Fibroblast of upper back skin (primary cell): ENCODE measurements at places on chromosomes 13 and 19.

DNA sequence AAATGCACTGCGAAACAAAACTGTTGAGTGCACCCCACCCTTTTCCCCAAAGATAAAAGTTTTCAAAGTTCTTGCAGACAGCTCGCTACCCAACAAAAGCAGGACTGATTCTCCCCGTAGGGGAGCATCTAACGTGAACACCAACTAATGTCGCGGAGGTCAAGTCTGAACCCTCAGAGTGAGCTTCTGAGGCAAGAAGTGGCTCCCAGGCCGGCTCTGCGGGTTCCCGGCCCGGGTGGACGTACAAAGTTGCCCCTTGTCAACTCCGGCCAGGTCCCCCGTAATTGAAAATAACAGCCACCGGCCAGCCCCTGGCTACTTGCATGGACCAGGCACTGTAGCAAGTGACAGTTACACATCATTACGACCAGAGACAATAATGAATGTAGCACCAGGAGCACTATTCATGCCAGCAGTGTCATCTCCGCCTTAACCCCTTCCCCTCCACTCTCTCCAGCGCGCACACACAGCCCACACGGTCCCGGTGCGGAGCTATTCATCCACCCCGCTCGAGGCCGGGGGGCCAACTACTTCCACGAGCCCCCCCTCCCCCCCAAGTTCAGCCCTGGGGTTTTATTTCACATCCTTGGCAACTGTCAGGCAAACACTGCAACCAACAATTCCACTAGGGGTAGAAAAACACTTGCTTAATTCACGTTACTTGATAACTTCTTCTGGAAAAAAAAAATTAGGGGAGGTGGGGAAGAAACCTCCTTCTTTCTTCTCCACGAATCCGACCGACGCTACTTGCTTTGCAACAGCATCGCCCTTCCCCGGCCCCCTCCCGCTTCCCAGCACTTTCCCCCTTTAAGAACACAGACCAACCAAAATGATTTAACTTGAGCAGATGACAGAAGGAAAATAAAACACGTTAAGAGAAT, 1.2 kb downstream of the KLF12 start:
- DNase-seq = peak; percentile 42

DNA sequence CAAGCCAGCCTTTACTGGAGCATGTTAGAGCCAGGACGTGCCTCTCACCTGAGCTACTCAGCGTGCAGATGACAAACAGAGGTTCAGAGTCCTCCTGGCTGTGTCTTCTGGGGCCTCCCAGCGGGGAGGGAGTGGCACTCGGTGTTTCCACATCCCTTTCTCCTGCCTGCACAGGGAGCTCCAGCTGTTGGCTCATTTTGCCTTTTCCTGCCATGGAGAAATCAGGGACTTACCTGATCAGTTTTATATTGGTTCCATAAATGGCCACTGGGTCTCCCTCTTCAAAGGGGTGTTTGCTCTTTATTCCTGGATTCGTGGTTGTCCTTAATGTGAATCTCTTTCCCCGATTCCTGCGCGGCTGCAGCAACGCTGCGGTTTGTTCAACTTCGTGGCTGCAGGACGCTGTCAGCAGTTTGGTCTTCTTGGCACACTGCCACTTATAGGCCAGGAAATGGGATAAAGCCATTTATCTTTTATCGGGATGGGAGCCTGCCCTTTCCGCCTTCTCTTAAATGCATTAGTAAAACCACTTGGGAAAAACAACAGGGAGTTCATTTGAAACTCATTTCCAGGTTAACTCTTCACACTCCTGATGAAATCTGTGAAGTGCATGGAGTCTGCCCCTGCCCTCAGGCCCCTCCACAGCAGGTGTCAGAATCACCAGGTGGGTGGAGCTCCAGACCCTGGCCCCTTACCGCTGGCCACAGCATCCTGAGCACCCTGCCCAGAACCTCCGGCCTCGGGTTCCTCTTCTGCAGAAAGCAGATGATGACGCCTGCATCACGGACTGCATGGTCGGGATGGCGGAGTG, 39.8 kb upstream of the MCF2L start:
- DNase-seq = peak; percentile 49

DNA sequence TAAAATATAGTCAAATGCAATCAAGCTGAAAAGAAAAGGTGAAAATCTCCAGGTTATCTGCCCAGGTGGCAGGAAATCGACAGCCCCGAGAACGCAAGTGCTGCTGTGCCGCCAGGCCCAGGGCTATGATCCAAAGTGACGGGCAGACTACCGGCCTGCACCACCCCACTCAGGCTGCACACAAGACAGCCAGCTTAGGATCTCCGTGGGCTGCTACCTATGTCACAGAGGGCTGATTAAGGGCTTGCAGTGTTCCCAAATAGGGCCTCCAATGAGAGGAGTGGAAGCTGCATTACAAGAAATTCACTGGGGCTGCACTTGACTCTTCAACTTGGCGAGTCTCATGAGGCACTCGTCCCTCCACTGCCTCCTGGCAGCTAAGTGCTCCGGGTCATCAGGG, 121.8 kb downstream of the CRYL1 start:
- no peak for DNase-seq

- DNase-seq = peak; percentile 83
Measured at GRCh38 chr13:35600137-35600536, 123.6 kb upstream of the MAB21L1 start.

DNA sequence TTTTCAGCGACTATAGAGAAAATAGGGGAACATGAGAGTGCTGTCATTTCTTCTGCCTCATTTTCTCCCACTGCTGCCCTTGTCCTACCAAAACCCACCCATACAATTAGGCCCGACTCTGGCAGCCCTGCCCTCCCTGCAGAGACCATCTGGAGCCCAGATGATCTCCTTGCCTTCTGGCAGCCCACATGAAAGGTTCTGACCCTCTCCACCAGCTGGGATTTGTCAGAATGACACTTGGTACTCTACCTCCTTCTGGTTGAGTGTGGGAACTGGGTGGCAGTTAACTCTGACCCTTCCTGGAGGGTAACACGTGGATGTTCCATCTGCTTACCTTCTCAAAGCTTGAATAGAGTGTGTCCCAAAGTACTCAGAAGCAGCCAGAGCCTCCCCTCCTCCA, 21.0 kb upstream of the SIAH3 start:
- peak; percentile 20 for DNase-seq

- no peak for DNase-seq
Measured at GRCh38 chr13:35514801-35515502, 38.5 kb upstream of the MAB21L1 start.

GRCh38 chr19:8075158-8076074, 22.9 kb downstream of the CCL25 start:
- DNase-seq = no peak

GRCh38 chr13:77219401-77219800, 107.5 kb downstream of the MYCBP2 start:
- DNase-seq = no peak

GRCh38 chr13:36445891-36446351, 13.6 kb downstream of the CCNA1 start:
- DNase-seq = no peak

DNA sequence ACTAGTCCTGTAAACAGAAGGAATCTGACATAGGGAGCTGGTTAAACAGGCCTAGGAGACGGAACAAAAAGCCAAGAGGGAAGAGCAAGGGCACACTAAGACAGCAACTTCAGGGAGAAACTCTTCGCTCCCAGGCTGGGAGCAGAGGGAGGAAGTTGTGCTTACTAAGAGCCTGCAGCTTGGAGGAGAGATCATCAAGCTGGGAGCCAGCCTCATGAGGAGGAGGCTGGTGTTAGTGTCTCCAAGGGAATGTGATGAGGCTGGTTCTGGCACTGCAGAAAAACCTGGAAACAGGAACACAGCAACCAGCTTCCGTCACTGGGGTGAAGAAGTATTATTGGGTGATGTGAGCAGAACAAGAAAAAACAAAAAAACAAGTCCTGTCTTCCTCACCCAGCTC, 1027.3 kb downstream of the UQCRFS1 start:
- DNase-seq = no peak

- DNase-seq = no peak
Measured at GRCh38 chr19:30216453-30216852, 155.7 kb upstream of the ZNF536 start.

- no peak for DNase-seq
Measured at GRCh38 chr19:43452582-43452981, 12.8 kb downstream of the LYPD3 start.

DNA sequence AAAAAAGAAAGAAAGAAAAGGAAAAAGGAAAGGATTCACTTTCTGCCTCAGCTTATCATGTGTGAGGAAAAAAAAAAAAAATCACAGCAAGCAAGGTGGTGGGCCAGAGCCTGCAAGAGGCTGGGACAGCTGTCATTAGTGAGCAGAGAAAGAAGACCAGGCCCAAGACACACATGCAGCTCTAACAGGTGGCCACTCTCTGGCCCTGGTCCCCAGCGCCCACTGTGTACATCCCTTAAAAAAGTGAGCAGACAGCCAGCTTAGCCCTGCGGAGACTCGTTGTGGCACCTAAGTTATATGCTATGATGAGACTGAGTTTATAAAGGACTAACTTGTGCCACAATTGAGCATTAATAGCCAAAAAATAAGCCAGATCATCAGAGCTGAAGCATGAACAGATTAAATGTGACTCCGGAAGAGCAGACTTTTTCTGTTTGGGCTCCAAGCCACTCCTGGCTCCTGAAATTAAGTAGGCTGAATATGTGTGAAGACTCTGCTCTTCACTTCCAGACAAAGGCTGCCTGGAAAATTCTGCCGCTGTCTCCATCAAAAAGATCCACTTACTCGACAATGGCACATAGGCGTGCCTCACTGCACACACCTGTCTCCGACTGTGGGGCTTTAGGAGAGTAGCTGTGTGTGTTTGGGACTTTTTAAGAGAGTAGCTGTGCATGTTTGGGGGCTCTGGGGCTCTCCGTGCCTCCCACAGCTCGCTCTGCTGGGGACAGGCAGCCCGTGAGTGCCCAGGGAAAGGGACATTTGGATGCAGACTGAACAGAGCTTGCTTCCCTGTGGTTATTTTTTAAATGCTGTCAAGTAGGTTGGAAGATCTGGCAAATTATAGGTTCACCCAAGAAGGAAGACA, 55.0 kb downstream of the LATS2 start:
- no peak for DNase-seq

GRCh38 chr19:54096617-54097106, 3.9 kb downstream of the OSCAR start:
- DNase-seq = peak; percentile 59

- DNase-seq = no peak
Measured at GRCh38 chr19:33562636-33563035, 41.0 kb upstream of the PEPD start.

- DNase-seq = no peak
Measured at GRCh38 chr19:31262725-31263191, 86.5 kb downstream of the TSHZ3 start.

DNA sequence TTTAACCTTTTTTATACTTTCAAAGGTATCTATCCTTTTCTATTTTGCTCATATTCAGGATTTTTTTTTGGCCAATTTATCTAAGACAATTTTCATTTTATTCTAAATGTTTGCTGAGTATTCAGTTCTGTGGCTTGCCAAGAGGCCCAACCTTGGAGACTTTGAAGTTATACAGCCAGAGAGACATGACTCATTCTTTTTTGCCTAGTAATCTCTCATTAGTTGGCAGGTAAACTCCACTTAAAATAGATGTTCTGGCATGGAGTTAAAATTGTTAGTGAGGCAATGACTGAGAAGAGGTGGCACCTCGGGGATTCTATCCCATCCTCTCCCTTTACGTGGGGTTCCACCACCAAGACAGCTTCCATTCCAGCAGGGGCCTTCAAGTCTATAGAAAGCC, 213.8 kb downstream of the KCTD12 start:
- DNase-seq = peak; percentile 63

- peak; percentile 42 for DNase-seq
Measured at GRCh38 chr13:73303851-73304250, 245.0 kb downstream of the KLF5 start.

DNA sequence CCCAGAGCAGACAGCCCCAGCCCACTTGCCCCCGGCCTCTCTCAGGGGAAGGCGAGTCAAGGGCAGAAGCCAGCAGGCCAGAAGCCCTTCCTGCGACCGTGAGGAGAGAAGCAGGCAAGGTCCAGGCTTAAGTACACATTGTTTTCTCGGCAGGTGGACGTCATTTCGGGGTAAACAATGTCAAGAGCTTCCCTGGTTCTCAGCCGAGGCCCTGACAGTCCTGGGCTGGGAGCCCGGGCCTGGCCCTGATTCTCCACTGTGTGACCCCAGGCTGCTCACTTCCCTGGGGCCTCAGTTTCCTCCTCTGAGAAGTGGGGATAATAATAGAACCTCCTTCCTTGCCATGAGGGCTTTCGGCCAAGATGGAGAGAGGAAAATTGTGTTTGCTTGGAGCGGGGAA, 19.4 kb downstream of the PLVAP start:
- no peak for DNase-seq

GRCh38 chr13:26996965-26997752, 174.5 kb downstream of the USP12 start:
- no peak for DNase-seq

GRCh38 chr13:94175076-94175475, 304.4 kb downstream of the DCT start:
- DNase-seq = no peak

DNA sequence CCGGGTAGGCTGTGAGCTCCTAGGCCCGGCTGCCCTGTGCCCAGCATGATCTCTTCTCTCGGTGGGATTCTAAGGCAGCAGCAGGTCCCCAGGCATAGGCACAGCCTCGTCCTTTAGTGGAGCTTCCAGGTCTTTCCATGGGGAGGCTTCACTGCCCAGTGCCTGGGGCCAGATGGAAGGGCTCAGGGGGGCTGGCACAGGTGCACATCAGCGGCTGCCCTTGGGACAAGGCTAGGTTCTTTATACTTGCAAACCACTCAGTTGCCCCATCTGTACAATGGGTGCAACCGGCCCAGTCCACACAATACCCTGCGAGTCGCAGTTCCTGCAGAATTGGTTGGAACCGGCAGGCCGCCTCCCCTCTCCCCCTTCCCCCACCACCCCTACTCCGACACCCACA, 14.2 kb downstream of the KCTD15 start:
- no peak for DNase-seq

GRCh38 chr19:961866-962620, 22.1 kb upstream of the WDR18 start:
- DNase-seq = no peak

GRCh38 chr13:114115796-114116195, 16.6 kb downstream of the RASA3 start:
- no peak for DNase-seq

DNA sequence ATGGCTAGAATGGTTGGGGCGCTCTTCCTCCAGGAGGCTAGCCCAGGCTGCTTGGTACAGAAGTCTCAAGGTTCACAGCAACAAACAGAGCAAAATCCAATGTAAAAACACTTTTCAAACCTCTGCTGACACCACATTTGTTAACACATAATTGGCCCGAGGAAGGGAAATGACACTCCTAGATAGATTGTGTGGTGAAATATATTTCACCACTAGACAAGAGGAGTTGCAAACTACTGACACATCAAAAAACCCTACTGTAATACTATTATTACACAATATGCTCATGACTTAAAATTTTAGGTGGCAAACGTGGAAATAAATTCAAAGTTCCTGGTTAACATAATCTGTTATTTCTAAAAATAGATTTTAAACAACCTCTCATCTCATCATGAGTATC, 643.6 kb downstream of the PCDH9 start:
- peak; percentile 25 for DNase-seq

- no peak for DNase-seq
Measured at GRCh38 chr13:44322928-44323327, 50.7 kb upstream of the SERP2 start.
